MCF 10A (cell line): ENCODE measurements at places on chromosomes 4 and X. TPM values are rescaled to one million over a fixed set of nuclear protein-coding genes. Genes with fewer than 3 reads are reported as not detected.

FGFR3 gene
- 2.5 and 6.5 TPM in 2 replicates for total RNA-seq

MAGEA12 gene
- total RNA-seq = not detected in 2 replicates

RTL9 gene
- total RNA-seq = not detected in 2 replicates

CLDN2 gene
- not detected in 2 replicates for total RNA-seq

FAT4 gene
- 6.4 and 6.6 TPM in 2 replicates for total RNA-seq

MAGEA2B gene
- total RNA-seq = not detected in 2 replicates

AMOT gene
- 0.09 TPM in 1 of 2 replicates, not detected in the other for total RNA-seq

PCSK1N gene
- total RNA-seq = 5.0 and 6.3 TPM in 2 replicates

ETDB gene
- total RNA-seq = not detected in 2 replicates

CPZ gene
- not detected in 2 replicates for total RNA-seq

LIMCH1 gene
- 36.6 and 48.4 TPM in 2 replicates for total RNA-seq

ANXA3 gene
- 260 and 272 TPM in 2 replicates for total RNA-seq

FAM120C gene
- total RNA-seq = 11.3 and 12.5 TPM in 2 replicates

ODAM gene
- not detected in 2 replicates for total RNA-seq

CENPC gene
- 17.7 and 19.0 TPM in 2 replicates for total RNA-seq

AFF2 gene
- 0.19 and 0.42 TPM in 2 replicates for total RNA-seq

GPR82 gene
- total RNA-seq = not detected in 2 replicates

SOX3 gene
- not detected in 2 replicates for total RNA-seq

ARR3 gene
- total RNA-seq = not detected in 2 replicates

IL1RAPL1 gene
- not detected in 2 replicates for total RNA-seq

IL13RA2 gene
- 0.23 and 0.54 TPM in 2 replicates for total RNA-seq

AR gene
- not detected in 2 replicates for total RNA-seq

CT45A2 gene
- not detected in 2 replicates for total RNA-seq

PRICKLE3 gene
- 14.5 and 15.7 TPM in 2 replicates for total RNA-seq

L1CAM gene
- 20.7 and 41.0 TPM in 2 replicates for total RNA-seq

BEX5 gene
- not detected in 2 replicates for total RNA-seq
